ENCODE measurements at places on chromosomes 3 and 15.

- DNase-seq: no peak
Observed at GRCh38 chr3:56468184-56469106, at the start of gene ERC2. Gene ERC2, minus strand, starts transcription at chr3:56468467.

GRCh38 chr3:44421280-44421679 is 56.2 kb downstream of the ZNF445 start:
- no peak for DNase-seq

DNA sequence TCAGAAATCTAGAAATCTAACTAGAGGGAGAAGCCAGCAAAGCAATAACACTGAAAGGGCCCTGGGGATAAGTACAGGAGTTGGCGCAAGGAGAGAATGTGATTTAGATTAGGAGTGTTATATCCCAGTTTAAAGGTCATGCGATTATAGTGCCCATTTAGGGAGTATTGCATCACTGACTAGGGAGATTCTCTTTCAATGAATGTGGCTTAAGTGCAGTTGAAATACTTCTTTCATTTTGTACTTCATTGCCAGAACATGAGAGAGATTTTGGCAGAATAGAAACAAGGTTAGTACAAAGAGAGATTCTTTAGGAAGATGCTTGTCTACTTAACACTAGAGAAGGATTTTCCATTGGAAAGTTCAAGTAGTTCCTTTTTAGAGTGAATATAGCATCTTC is 13.9 kb downstream of the ROBO2 start:
- DNase-seq: no peak

DNA sequence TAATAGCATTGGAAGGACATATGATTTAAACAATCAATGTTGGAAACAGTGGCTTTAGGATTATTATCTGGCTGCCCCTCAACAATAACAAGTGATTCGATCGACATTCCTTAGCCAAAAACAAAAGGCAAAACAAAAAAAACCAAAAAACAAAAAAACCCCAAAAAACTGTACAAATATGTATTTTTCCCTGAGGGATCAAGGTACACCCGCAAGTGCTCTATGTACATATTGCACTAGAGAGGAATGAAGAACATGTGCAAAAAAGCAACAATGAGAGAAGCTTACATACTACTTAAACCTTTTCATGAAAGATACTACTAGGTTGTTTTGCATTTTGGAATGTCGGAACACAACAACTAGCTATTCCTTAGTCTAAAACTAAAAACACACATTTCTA is 14.2 kb upstream of the ICE2 start:
- DNase-seq: no peak

- DNase-seq: no peak
Observed at GRCh38 chr15:37888356-37888755, 46.1 kb upstream of the TMCO5A start.
